ENCODE measurements at places on chromosomes 16 and 17.

GRCh38 chr17:38742411-38743308 is 5.5 kb downstream of the PCGF2 start:
- no peak for DNase-seq

DNA sequence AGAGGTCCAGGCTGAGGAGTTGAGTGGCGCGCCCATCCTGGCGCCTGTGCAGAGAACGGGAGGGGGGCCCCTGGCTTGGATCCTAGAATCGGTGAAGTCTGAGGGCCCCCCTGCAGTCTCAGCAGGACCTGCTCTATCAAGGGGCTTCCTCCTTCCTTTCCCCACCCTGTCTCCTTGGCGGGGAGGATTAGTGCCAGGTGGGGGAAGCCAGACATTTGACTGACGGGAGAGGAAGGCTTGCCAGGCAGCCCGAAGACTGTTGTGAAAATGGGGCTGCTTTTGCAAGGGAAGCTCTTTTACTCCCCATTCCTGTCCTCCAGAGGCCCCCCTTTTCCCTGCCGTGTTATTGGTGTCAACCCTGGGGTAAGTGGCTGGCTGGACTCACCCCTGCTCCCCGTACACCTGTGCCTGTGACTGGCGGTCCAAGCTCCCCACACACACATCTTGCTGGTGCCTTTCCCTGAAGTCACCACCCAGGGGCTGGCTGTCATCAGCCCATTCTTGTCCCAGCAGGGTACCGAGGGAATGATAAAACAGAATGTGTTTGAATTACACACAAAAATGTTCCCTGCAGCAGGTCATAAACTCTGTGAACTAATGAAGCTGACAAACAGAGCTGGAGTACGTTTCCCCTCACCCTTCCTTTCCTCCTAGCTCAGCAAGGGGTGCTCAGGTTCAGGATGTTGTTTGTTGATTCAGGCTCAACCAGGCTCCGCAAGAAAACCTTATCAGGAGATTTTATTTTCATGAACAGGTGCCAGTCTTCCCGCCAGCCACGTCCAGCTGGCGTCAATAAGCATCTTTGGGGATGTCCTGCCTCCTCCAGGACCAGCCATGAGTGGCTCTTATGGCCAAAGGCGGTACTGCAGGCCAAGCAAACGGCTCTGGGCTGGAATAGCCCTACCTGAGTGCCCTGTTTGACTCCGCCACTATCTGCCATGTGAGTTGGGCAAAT is 4.4 kb upstream of the ARMC7 start:
- peak; percentile 26 for DNase-seq

- DNase-seq = no peak
Observed at GRCh38 chr17:59832883-59833379, 59.8 kb downstream of the TUBD1 start.

GRCh38 chr17:13750816-13751793 is 149.4 kb upstream of the HS3ST3A1 start:
- no peak for DNase-seq

DNA sequence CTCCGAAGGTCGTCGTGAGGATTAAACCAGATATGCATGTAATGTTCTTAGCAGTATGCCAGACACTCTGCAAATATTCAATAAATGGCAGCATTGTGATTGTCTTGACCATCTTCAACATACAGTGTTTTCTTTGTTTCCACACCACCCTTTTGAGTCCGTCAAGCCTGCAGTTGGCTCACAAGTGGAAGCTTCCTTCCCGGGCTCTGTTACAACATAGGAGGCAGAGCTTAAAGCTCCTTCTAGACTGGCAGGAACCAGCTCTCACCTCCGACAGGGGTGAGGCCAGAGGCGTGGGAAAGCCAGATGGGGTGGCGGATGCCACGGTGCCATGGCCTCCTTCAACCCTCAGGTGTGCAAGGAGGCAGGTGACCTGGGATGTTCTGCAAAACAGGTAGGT is 138.3 kb downstream of the FOXL1 start:
- DNase-seq = no peak

GRCh38 chr17:80303824-80304223 is 43.2 kb downstream of the RNF213 start:
- DNase-seq = no peak

DNA sequence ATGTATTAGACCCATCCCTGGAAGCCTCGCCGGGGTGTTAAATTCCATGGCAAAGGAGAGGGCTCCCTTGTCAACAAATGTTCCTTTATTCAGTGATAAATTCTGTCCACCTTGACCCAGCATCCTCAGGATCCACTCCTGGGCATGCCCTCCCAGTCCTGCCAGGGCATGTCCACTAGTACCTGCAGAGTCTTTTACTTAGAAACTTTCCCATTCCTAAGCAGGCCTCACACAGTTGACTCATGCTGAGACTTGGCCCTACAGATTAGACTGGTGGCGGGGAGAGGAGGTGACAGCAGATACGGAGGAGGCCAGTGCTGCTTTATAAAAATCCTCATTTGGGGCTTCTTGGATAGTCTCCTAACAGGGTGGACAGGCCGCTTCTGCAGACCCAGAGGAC is 88.8 kb downstream of the CYLD start:
- DNase-seq = no peak

- DNase-seq = no peak
Observed at GRCh38 chr16:82425661-82426060, 201.1 kb upstream of the CDH13 start.

GRCh38 chr17:37802712-37803416 is 58.0 kb upstream of the HNF1B start:
- DNase-seq = no peak

DNA sequence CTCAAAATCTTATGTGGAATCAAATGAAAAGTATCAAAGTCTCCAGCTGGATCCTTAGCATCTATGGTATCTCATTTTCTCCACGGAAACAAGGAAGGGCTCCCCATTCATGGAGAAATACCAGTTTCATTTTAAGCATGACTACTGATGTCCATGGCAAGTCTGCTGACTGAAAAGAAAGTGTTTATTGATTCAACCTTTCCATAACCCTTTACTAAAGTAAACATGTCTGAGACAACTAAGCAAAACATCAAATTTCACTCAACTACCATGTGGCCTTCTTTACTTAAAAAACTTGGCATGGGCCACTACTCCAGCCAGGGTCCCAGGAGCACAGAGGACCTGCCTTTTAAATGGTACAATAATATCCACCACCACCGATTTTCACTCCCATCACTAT is 928.0 kb upstream of the SOX9 start:
- DNase-seq = no peak

GRCh38 chr17:73419881-73420280 is 108.1 kb upstream of the CDC42EP4 start:
- DNase-seq = no peak
